ENCODE measurements at places on chromosomes 11 and 22. TPM values are rescaled to one million over a fixed set of nuclear protein-coding genes. Genes with fewer than 3 reads are reported as not detected.

Gene DEPDC7
- total RNA-seq, result 7.7 TPM

Gene PRAME
- 0.43 TPM for total RNA-seq

Gene ST14
- not detected for total RNA-seq

Gene NEFH
- total RNA-seq, result 0.32 TPM

Gene GP1BB
- total RNA-seq, result 0.86 TPM

Gene HPX
- total RNA-seq, result under 0.01 TPM

Gene APOL3
- total RNA-seq, result 10.4 TPM

DNA sequence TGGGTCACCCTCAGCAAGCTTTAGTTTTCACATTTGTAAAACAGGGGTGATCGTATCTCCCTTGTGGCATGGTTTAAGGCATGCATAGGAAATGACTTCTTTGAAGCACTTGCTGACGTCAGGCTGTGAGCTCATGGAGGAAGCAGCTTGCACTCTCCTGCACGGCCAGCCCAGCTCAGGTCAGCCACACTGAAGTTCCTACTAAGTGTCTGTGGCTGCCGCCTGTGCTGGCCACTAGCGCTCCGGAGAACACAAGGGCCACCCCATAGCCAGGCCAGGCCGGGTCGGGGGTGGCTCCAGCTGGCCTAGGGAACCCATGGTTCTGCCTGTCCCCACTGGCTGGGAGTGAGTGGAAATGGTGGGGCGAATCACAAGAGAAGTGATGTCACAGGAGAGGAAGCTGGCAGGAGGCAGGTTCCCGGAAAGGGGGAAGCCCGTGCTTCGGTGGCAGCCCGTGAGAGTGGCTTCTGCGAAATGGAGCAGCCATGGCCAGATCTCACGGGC is 28.2 kb downstream of the KCTD17 start:
- peak; percentile 38 for DNase-seq

DNA sequence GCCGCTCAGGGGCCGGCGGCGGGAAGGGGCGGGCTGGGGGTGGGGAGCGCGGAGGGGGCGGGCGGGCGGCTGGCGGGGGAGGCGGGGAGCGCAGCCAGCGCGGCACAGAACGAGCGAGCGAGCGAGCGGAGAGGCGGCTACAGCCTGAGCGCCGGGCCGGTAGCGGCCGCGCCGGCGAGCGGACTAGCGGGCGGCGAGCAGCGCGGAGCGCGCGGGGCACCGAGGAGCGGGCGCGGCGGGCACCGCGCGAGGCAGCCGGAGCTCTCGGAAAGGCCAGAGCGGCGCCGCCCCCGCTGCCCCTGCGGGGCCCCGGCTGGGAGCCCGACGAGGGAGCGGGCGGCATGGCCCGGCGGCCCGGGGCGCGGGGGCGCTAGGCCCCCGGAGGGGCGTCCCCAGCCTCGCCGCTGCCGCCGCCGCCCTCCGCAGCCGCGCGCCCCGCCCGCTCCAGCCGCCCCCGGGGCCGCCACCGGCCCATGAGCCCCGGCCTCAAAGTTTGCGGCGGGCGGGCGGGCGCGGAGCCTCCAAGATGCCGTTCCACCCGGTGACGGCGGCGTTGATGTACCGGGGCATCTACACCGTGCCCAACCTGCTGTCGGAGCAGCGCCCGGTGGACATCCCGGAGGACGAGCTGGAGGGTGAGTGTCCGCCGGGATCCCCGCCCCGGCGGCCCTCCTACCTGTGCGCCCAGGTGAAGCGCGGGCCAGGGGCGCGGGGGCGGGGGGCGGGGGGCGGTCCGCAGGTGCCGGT is at the start of gene CABP7:
Gene CABP7 (plus strand): TSS at position 105 of the 747 bp plus-strand sequence. CDS start 422 bp downstream, at position 527.
- no peak for DNase-seq

GRCh38 chr11:43366677-43367076 is 8.0 kb downstream of the TTC17 start:
- peak; percentile 77 for DNase-seq

- no peak for DNase-seq
These were observed 4.0 kb upstream of the PHF21A start for GRCh38 chr11:46125284-46125683.

GRCh38 chr22:17633217-17633997 is 4.9 kb upstream of the ATP6V1E1 start:
- peak; percentile 85 for DNase-seq

GRCh38 chr11:65474864-65475263 is 24.0 kb upstream of the MALAT1 start:
- DNase-seq, result no peak

DNA sequence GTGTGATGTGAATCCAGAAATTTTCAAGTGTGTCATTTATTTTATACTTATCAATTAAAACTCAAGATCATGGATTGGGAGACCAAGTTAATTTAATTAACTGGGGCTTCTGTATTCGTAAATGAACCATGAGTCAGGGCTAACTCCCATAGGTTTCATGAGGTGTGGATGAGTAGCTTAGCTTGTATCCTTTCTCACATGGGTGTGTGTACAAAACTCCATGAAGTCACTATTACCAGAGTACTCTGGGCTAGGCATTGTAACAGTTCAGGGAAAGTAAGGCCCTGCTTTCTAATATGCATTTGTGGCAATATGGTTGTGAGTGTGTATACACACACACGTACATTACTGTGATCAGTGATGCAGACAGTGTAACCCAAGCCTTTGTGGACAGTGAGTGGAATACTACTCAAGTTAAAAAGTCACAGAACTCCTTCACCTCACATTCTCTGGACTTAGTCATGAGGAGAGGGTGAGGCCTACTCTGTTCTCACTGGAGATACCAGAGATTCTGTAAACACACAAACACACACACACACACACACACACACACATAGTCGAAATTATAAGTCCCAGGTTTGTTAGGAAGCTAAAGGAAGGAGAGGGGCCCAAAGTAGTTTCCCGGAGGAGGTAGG is 3.5 kb downstream of the CNTF start:
- peak; percentile 57 for DNase-seq

DNA sequence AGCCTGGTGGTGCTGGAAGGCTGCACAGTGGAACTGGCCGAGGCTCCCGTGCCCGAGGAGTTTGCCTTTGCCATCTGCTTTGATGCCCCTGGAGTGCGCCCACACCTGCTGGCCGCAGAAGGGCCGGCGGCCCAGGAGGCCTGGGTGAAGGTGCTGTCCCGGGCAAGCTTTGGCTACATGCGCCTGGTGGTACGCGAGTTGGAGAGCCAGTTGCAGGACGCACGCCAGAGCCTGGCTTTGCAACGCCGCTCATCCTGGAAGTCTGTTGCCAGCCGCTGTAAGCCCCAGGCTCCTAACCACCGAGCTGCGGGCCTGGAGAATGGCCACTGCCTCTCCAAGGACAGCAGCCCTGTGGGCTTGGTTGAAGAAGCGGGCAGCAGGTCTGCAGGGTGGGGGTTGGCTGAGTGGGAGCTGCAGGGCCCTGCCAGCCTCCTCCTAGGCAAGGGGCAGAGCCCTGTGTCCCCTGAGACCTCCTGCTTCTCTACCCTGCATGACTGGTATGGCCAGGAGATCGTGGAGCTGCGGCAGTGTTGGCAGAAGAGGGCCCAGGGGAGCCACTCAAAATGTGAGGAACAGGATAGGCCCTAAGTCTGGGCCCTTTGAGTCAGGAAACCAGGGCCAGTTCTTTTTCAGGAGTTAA is 1.9 kb upstream of the SMDT1 start:
- DNase-seq, result no peak

DNA sequence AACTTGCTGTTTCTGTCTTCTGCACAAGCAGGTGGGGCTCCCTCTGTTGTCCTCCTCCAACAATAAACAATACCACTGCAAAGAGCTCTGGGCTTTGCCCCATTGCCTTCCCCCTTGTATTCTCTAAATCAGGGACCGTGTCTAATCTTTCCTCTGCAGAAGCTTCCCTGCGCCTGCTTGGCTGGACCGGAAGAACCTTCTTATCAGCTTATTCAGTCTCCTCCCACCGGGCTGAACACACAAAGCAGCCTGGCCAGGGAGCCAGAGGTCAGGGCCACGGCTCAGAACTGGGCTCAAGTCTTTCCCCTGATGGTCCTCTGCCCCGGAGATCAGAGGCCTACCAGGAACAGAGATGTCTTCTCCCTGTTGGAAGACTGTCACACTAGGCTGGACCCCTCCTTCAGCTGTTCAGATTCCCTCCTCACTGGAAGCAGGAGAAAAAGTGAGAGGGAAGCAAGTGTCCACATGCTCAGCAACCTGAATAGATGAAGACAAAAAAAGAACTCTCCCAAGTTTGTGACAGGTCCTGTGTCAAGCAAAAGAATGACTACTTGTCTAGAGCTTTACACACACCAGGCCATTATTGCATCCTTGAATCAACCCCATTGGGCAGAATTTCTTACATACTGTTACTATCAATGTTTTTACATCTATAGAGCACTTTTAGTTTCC is 63.7 kb downstream of the RAB30 start:
- DNase-seq, result peak; percentile 44

GRCh38 chr11:33379947-33380346 is 122.8 kb downstream of the HIPK3 start:
- no peak for DNase-seq

DNA sequence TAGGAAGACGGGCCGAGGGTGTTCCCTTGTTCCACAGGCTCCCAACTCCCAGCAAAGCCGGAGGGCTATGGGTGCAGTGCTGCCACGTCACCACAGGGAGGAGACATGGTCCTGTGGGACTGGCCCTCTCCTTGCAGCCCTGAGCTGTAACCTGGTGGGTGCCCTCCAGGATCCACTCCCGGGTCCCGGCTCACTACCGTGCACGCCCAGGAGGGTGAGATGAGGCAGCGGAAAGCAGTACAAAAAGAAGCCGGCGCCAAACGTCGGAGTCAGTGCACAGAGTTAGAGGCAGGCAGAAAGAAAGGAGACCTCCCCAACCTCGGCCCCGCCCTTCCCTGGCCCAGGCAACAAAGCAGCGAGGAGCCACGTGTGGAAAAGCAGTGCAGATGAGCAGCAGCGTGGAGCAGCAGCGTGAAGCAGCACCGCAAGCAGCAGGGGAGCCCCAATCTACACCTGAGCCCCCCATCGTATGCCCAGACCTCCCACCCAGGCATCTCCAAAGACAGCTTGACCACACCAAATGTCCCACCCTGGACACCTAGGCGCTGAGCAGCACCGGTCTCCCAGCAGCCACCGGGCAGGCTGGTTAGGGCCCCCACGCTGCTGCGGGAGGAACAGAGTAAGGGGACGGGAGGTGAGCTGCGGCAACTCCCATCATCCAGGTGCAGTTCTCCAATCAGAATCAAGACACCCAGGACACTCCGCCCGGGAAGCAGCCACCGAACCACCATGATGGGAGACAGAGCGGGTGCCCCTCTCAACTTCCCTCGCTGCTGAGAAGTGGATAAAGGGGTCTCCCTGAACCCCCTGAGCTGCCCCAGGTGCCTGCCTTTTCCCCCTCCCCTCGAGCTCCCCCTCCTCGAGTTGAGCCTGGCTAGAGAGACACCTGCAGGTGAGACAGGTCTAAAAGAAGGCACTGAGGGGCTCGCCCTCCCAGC is 28.8 kb downstream of the IGSF9B start:
- peak; percentile 53 for DNase-seq

DNA sequence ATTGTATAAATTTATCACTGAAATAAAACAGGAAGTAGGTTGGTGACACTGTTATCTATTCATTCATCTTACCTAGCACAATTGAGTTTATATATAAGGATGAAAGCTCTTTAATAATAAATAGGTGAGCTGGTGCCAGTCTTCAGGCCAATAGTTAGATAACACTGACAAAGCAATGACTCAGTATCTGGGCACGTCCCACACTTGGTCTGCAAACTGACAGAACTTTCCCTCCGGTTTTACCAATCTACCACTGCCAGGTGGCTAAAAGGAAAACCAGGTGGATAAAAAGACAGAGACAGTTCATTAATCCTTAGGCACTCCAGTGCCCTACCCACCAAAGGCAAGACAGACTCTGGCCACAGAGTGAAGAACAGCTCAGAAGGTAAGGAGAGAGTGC is 17.6 kb downstream of the DDB1 start:
- no peak for DNase-seq

GRCh38 chr22:33570110-33570509 is 350.2 kb downstream of the LARGE1 start:
- no peak for DNase-seq

DNA sequence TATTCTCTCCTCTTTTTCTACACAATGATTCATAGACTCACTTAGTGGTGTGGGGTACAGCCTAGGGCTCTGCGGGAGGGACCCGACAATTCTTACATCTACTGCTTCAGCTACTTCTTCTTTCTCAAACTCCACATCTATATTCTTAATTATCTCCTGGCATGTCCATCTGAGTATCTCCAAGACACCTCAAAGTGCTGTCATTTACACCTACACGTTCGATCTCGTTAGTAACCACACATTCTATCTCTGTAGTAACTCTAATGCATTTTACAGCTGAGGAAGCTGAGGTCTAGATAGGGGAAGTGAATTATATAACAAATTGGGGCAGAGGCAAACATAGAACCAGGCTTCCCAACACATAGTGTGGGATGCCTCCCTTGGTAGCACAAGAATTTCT is 27.7 kb upstream of the RRM1 start:
- DNase-seq, result no peak

Measured in fibroblast of villous mesenchyme (primary cell).